Heart left ventricle (tissue), 16 donors: ENCODE measurements at places on chromosomes 7 and 10. TPM values are rescaled to one million over a fixed set of nuclear protein-coding genes. Genes with fewer than 3 reads are reported as not detected.
A peak's percentile ranks its signal among the peaks of the same experiment; 100 is the strongest.

DNA sequence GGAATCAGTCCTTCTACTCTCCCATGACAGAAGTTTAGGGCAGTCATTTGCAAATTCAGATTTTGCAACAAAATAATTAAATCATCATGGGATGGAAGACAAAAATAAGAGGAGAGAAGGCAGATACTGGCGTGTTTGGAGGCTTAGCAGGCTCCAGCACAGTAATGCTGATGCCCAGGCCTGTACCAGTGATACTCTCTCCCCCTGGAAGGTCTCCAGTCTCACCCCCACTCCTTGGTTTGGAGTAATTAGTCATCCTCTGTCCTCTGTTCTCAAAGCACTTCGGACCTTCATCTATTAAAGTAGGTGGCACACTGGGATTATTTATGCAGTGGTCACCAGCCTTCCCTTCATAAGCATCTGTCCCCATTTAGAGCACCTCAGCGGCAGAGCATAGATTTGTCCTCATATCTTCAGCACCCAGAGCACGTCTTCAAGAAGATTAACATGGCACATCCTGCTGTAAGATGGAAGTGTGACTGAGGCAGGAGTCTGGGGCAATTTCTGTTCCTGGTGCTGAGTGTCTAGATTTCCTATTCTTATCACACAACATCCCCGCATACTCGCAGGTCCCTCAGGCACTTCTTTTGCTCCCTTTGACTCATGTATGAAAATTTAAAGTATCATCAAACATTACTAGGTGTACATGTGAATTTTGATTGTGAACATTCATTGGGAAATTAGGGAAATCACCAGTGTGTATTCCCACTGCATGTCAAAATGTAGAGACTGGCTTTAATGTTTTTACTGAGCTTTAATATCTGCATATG lies 31.3 kb upstream of the TRIL start:
- H3K27ac ChIP-seq = no peak overlapping the region
- H3K27me3 ChIP-seq = no peaks in the 10 kb centered on the region
- H3K4me3 ChIP-seq = no peak overlapping the region
- H3K4me1 ChIP-seq = peaks cover 8% of the 10 kb centered on the region

DNA sequence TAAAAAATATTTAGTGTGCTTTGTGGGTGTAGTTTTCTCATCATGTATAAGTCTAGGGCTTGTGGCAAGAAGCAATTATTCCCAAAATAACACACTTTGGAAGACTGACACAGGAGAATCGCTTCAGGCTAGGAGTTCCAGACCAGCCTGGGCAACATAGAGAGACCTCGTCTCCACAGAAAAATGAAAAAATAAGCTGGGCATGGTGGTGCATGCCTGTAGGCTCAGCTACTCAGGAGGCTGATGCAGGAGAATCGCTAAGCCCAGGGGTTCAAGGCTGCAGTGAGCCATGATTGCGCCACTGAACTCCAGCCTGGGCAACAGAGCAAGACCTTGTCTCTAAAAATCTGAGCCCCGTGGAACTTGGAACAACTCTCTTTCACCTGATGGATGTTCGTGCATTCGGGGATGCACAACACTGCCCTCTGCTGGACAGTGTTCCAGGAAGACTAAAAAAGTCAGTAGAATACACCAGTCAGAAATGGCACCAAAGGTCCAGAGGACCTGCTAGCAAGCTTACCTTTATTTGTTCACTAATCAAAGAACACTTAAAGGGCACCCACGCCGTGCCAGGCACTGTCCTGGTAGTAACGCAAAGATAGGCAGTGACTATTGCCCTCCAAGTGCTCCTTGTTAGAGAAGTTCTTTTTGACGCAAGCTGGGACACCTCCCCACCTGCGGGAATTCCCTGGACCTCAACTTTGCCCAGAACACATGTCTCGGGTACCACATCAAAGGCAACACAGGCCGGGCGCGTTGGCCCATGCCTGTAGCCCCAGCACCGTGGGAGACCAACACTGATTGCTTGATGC lies 81.9 kb upstream of the CALN1 start:
- peak; percentile 37 for DNase-seq
- H3K4me3 ChIP-seq = no peak overlapping the region
- no peaks in the 10 kb centered on the region for H3K36me3 ChIP-seq
- no peak overlapping the region for H3K27ac ChIP-seq

GRCh38 chr7:128697302-128697905 lies 25.3 kb downstream of the GARIN1A start:
- DNase-seq = peak; percentile 27
- H3K4me3 ChIP-seq = peak overlapping the region; percentile 39
- no peak overlapping the region for H3K27ac ChIP-seq
- H3K4me1 ChIP-seq = peaks cover 8% of the 10 kb centered on the region
- H3K27me3 ChIP-seq = no peaks in the 10 kb centered on the region

GRCh38 chr10:17669185-17669872 lies 25.4 kb downstream of the STAM start:
- no peaks in the 10 kb centered on the region for H3K27me3 ChIP-seq
- H3K36me3 ChIP-seq = no peaks in the 10 kb centered on the region
- H3K27ac ChIP-seq = no peak overlapping the region

DNA sequence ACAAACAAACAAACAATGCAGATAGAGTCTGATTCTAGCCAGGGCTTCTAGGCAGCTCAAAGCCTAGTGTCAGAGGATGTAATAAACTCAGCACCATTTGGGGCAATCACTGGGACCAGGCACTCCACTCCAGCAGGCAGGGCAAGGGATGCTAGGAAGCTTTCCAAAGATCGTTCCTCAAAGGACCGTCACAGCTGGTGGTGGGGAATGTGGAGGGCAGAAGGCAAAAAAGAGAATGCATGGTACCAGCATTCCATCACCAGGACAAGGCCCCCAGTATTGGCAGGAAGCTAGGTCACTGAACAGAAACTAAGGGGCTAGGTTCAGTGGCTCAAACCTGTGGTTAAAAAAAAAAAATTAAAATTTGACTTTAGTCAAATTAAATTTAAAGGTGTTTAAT lies 94.2 kb downstream of the CUL2 start:
- no peaks in the 10 kb centered on the region for H3K36me3 ChIP-seq
- H3K27ac ChIP-seq = no peak overlapping the region
- H3K27me3 ChIP-seq = no peaks in the 10 kb centered on the region
- DNase-seq = no peak
- H3K4me3 ChIP-seq = no peak overlapping the region

DNA sequence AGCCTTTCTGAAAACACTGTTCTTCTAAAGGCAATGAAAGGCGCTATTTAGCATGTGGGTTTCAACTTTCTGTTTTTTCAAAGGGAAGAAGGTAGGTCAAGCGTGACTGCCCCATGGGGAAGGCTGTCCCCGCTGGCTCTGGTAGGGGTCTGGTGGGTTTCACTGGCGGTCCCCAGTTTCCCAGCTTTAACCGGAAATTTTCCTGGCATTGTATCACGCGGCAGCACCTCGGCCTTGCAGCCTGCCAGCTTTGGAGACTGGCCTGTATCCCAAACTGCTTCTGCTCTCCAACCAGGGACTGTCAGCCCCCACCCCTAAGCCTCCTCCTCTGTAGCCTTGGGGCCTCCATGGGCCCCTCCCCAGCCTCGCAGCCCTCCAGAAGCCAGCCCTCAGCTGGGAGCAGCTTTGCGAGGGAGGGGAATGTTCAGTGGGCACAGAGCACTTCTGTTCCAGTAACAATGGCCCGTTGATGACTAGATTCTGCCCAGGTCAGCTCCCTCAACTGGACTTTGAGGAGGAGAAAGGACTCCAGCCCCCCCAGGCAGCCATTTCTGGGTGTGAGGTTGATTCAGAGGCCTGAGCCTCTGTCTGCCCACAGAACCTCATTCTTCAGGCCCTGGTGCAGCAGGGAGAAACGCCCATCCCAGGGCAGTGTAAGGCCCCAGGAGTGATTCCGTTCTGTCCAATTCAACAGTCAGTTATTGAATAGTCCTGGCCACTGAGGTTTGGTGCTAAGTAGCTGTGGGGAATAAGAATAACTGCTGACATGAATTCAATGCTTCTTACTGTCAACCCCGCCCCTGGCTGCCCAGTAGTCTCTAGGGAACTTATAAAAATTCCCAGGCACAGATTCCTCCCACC lies 17.1 kb downstream of the CHST3 start:
- no peaks in the 10 kb centered on the region for H3K27me3 ChIP-seq
- DNase-seq = no peak

DNA sequence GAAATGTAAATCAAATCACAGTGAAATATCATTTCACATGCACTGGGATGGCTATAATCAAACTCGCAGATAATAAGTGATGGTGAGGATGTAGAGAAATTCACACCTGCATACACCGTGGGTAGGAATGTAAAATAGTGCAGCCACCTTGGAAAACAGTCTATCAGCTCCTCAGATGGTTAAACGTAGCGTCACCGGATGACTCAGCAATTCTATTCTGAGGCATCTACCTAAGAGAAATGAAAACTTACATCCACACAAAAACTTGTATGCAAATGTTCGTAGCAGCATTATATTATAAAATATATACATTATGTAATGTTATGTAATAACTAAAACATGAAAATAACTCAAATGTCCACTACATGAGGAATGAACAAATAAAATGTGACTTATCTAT lies 38.9 kb downstream of the SH3PXD2A start:
- DNase-seq = no peak
- no peak overlapping the region for H3K4me3 ChIP-seq
- H3K27me3 ChIP-seq = no peaks in the 10 kb centered on the region
- no peaks in the 10 kb centered on the region for H3K36me3 ChIP-seq
- no peak overlapping the region for H3K27ac ChIP-seq

- H3K4me1 ChIP-seq = peaks cover 23% of the 10 kb centered on the region
- no peak overlapping the region for H3K27ac ChIP-seq
- no peak for DNase-seq
Measured at GRCh38 chr10:22666287-22667092, 47.9 kb downstream of the PIP4K2A start.

GRCh38 chr7:135825406-135825805 lies 76.8 kb upstream of the FAM180A start:
- H3K36me3 ChIP-seq = no peaks in the 10 kb centered on the region
- no peak overlapping the region for H3K27ac ChIP-seq
- no peak for DNase-seq
- H3K27me3 ChIP-seq = no peaks in the 10 kb centered on the region

DNA sequence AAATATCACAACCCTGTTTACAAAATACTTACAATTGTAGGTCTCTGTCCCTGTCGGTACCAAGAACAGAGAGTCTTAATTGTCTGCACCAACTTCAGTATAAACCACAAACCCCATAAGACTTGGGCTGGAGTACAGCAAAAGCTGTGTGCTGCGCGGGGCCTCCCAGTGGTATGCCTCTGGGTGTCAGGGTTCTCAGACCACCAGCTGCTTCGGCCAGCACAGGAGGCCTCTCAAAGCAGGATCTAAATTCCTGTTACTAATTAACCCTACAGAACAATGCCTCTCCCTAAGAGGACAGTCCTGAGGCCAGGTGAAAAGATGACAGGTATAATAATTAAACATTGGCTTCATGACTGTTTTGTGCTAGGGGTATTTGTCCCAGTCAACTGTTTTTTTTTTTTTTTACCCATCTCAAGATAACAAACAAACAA lies 957 bp upstream of the SVIL start:
- no peaks in the 10 kb centered on the region for H3K27me3 ChIP-seq
- H3K4me1 ChIP-seq = peaks cover 27% of the 10 kb centered on the region
- H3K27ac ChIP-seq = peak overlapping the region; percentile 88
- H3K4me3 ChIP-seq = no peak overlapping the region

- no peaks in the 10 kb centered on the region for H3K27me3 ChIP-seq
- no peaks in the 10 kb centered on the region for H3K4me1 ChIP-seq
- peaks cover 58% of the 10 kb centered on the region for H3K36me3 ChIP-seq
- no peak for DNase-seq
- H3K27ac ChIP-seq = no peak overlapping the region
- H3K4me3 ChIP-seq = no peak overlapping the region
Measured at GRCh38 chr10:131954356-131954965, 27.3 kb downstream of the BNIP3 start.

GRCh38 chr7:36659172-36659516 lies 65.2 kb downstream of the AOAH start:
- H3K27me3 ChIP-seq = no peaks in the 10 kb centered on the region
- H3K4me3 ChIP-seq = no peak overlapping the region
- H3K27ac ChIP-seq = no peak overlapping the region
- no peak for DNase-seq
- no peaks in the 10 kb centered on the region for H3K4me1 ChIP-seq

DNA sequence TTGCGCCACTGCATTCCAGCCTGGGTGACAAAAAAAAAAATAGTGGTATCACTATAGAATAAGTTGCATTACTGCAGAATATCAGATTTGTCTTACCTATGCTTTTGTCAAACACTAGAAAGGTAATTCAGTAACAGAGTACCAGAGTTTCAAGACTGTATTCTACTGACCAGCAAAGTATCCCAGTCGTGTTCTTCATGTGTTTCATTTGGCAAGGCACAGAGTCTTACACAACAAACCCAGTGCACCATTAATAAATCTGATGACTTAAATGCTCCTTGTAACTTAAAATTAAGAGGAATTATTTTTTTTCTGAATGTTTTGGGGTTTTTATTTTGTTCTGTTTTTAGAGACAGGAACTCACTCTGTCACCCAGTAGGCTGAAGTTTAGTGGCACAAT lies 34.4 kb upstream of the PBLD start:
- H3K27me3 ChIP-seq = no peaks in the 10 kb centered on the region
- DNase-seq = no peak
- H3K36me3 ChIP-seq = peaks cover 43% of the 10 kb centered on the region
- H3K27ac ChIP-seq = no peak overlapping the region

DNA sequence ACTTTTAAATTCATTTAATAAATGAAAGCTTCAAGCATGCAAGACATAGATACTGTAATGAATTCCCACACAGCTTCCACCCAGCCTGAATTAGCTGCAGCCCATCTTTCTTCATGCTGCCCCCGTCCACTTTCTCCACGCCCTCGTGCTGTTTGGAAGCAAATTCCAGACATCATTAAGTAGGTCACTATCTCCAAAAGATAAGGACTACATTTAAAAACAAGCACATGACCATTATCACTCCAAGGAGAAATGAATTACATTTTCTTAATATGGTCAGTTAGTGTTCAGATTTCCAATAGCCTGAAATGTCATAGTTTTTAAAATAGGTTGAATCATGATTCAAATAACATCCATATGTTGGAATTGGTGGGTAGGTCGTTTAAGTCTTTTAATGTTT lies 24.3 kb downstream of the LMTK2 start:
- H3K36me3 ChIP-seq = no peaks in the 10 kb centered on the region
- no peak overlapping the region for H3K4me3 ChIP-seq
- peak overlapping the region; percentile 63 for H3K27ac ChIP-seq
- H3K4me1 ChIP-seq = peaks cover 10% of the 10 kb centered on the region

The ADRB1 gene
- 7.3 TPM for polyA plus RNA-seq

The PPP1R3A gene
- polyA plus RNA-seq = 17.2 TPM

The AZGP1 gene
- polyA plus RNA-seq = 146 TPM

The SLC16A12 gene
- 1.7 TPM for polyA plus RNA-seq

The ADAM22 gene
- 0.27 TPM for polyA plus RNA-seq

The HYAL4 gene
- polyA plus RNA-seq = not detected

The TRPV6 gene
- polyA plus RNA-seq = not detected

The RPEL1 gene
- not detected for polyA plus RNA-seq

The C7orf33 gene
- polyA plus RNA-seq = not detected

The NPC1L1 gene
- 0.11 TPM for polyA plus RNA-seq

The TMEM168 gene
- 6.7 TPM for polyA plus RNA-seq
